ENCODE measurements at places on chromosomes 7 and 10.

DNA sequence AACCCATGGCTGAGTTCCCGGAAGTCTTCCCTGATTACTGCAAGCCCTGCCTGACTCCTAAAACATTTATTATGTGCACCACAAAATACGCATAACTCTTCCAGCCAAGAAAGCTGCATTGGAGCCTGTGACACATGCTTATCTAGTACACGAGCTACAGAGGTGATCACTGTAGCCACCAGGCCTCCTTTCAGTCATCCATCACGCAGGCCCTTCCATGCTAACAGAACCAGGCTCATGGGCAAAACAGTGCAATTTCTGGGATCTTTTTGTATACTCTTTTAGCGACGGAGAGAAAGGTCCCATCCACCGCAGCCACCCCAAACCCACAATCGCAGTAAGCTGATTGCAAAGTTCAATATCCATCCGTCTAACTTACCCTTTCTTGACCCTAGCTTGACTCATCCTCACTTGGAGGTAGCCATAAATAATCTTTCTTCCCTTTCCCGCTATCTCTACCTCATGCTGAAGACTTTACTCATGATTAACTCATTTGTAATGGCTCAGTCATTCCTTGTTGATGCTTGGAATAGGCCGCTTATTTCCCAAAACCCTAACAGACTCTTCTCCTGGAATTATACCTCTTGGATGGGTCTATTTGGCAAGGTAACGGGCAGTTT, 1203.5 kb downstream of the TYW1 start:
- DNase-seq, result no peak

DNA sequence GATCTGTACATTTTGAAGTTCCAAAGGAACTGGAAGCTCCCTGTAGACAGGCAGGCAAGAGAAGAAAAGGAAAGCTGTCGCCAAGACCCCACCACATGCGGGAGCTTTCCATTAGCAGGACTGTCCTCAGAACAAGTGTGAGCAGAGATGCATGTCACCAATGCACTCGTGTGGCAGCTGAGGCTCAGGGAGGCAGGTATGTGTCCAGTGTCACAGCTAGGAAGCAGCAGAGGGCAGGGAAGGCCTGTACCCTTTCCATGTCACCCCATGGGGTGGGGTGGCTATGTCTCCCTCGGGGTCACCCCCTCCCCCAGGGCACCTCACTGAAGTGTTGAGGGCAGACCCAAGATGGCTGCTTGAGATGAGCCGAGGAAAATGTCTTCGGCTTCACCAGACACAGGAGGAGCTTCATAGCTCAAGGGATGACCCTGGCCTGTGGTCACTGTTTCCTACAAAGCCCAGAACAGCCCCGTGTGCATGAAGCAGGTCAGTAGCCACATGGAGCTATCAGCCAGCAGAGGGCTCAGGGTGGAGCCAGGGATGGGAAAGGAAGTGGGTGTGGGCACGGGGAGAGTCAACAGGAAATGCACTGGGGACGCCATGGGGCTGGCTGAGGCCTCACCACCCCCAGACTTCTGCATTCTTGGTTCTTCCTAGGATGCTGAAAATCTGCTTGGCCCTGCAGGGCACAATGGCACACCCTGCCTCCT, 96.6 kb downstream of the FAM53B start:
- DNase-seq, result no peak

DNA sequence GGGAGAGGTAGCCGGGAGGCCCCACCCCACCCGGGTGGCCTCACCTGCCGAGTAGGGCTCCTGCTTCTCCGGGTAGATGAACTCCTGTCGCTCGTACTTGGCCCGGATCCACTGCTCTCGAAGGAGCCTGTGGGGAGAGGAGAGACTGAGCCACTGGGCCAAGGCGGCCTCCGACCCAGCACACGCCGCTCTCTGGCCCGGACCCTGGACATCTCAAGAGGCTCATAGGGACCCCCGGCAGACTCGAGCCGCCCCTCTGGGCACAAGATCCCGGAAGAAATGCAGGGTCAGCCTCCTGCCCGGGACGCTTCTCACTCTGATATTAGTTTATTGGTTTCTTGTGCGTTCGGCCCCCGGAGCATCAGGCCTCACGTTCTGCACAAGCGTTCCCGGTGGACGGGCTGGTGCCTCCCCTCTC, 34.5 kb downstream of the ADAP1 start:
- no peak for DNase-seq

- DNase-seq, result no peak
These were observed 236.6 kb downstream of the ELMO1 start for GRCh38 chr7:37212051-37212450.

- DNase-seq, result no peak
These were observed 447.4 kb downstream of the XPNPEP1 start for GRCh38 chr10:109475711-109476421.

DNA sequence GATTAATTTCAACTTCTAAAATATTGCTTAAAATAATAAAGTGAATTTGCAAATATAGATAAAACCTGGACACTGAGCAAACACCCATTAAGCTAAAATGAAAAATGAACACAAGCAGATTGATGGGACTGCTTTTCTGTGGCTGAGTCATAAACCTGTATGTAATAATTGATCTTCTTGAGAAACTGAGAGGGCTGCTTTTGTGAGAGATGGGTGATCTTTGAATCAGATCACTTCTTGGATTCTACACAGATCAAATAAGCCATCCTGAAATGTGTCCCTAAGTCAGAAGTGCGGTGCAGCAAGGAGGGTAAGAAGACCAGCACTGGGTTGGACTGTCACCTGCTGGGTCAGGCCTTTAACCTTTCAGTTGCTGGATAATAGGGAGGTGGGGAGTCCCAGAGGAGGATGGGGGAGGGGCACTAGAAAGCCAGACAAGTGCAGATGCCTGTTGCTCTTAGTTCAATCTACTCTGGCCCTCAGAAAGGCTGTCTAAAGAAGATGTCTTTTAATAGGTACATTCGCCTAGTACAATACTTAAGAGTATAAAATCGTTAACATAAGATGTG, 178.2 kb upstream of the NAMPT start:
- DNase-seq, result no peak

DNA sequence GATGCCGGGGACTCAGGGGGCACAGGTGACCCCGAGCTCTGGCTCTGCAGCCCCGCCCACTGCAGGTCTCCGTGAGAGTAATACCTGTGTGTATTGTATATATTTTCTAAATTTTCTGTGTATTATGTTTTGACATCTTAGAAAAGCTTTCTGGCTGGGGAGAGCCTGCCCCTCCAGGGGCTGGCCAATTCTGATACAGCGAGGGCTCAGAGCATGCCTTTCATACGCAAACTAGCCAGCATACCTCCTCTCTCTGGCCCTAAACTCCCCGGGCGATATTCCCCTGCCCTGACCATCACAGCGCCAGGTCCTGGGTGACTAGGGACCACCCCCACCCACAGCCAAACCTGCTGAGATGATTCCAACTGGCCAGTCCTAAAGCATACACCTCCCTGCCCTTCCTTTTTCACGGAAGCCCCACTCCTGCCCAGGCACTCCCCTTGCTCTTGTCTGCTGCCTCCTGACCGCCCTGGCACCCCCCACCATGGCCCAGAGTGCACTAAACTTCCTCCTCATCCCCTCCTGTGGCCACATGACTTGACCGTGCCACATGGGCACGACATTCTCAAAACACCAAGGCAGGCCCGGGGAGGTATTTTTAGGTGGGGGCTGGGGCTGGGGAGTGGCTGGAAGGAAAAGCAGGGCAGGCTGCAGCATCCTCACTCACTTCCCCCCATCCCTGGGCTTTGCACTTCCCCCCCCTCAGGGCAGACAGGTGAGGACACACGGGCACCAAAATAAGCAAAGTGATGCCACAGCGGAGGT, 61.5 kb downstream of the INSIG1 start:
- no peak for DNase-seq

GRCh38 chr7:116173051-116174028, 37.0 kb upstream of the TES start:
- no peak for DNase-seq

GRCh38 chr10:110778211-110778610, 93.5 kb upstream of the PDCD4 start:
- no peak for DNase-seq

GRCh38 chr7:118350260-118350659, 125.8 kb downstream of the ANKRD7 start:
- DNase-seq, result no peak

Measured in stimulated activated CD8-positive, alpha-beta memory T cell treated with anti-CD3 and anti-CD28 coated beads, Interleukin-12 subunit alpha, Interleukin-12 subunit beta, amount 100 ng/mL, for 4 hours (primary cell).